ENCODE measurements at places on chromosomes 12 and 14.

- DNase-seq: peak; percentile 63
Observed at GRCh38 chr12:52903855-52904508, 894 bp downstream of the KRT8 start.

GRCh38 chr14:94018308-94018707 lies 7.8 kb upstream of the OTUB2 start:
- DNase-seq: no peak

- DNase-seq: no peak
Observed at GRCh38 chr14:102396521-102396920, 33.8 kb downstream of the TECPR2 start.

- no peak for DNase-seq
Observed at GRCh38 chr12:60112763-60113162, 516.9 kb downstream of the SLC16A7 start.

DNA sequence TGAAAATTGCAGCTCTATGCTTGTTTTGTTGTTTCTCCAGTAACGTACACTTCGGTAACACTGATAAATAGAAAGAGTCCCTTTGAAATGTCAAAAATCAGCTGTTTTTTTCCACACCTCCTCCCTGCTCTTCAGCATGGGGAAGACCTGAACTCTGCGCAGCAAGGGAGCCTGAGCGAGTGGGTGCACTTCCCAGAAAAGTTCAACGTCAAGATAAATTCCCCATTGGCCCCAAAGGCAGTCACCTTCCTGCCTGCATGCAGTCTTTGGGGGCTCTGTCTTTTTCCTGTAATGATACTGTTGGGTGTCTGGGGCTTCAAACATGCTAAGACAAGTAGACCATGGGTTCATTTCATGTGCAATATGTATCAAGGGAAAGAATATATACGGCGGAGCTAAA lies 8.8 kb upstream of the FOXG1 start:
- no peak for DNase-seq

DNA sequence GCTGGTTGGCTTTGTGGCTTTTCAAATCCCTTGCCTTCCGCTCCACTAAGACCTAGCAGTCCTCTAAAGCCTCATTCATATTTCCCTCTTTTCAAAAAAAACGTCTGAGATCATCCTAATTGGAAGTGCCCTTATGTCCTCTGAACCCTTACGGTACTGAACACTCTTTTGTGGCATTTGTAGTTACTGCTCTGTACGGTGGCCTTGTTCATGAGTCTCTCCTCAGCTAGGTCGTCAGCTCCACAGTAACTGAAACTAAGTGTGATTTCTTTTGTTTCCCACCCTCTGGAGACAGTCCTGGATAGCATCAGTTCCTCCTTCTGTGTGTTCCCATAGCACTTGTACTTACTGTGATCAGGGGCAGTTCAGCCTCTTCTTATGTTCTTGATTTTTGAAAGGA lies 49.7 kb downstream of the DAAM1 start:
- DNase-seq: no peak

GRCh38 chr14:59918824-59919569 lies 947 bp upstream of the LRRC9 start:
- DNase-seq: peak; percentile 2

DNA sequence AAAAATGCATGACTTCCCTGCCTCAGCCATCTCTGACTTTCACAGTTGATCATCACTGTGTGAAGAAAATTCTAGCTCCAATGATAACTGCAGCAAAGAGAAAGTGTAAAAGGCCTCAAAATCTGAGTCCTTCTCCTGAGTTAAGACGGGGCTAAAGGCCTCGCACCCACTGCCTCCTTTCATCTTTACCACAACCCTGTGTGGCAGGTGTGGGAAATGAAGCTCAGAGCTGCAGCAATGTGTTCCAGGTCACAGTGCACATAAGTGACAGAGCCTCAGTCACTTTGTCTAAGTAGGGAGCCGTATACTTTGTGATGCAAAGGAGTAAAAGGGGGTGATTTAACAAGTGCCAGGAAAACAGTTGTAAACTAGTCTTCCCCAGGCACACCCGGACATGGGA lies 144.7 kb upstream of the TMCC3 start:
- no peak for DNase-seq

DNA sequence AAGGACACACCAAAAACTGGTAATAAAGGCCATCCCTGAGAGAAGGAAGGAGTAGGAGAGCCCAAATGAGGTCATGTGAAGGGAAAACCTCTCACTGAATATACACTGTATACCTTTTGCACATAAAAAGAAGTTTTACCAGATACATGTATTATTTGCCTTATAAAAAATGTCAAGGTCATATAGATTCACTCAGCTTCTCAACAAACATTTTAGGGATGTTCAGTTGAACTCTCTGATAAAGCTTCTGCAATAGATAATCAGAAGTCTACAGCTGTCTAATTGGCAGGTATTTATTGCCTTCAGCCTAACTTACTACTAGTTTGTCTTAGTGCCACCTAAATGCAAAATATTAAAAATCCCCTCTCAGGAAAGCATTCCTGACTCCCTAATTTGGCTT lies 8.7 kb downstream of the SLC11A2 start:
- no peak for DNase-seq

DNA sequence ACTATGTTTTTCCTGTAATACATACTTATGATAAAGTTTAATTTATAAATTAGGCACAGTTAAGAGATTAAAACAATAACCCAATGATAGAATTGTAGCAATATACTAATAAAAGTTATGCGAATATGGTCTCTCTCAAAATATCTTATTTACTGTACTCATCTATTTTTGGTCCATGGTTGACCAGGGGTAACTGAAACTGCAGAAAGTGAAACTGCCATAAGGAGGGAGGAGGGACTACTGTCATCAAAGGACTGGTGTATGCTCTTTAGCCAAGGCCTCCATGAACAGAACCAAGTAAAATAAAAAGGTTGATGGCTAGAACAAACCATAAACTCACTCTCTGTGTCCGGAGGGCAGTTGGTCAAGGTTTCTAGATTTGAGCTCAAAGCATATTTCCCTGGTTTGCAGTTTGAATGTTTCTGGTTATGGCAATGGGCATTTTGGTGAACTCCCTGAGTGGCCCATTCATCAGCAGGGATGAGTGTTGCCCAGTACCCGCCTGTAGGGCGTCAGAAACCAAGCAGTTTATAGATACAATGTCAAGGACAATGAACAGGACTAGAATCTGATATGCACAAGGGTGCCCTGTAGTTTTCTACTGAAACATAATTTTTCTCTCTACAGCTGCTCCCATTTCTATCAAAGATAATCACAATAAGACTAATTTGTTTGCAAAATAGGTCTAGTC lies 19.8 kb downstream of the LEMD3 start:
- DNase-seq: no peak

GRCh38 chr12:85325442-85325841 lies 45.4 kb downstream of the ALX1 start:
- no peak for DNase-seq

GRCh38 chr12:2284857-2285256 lies 232.1 kb downstream of the CACNA1C start:
- peak; percentile 66 for DNase-seq

GRCh38 chr14:51242545-51243490 lies 2.8 kb downstream of the TMX1 start:
- DNase-seq: no peak

- DNase-seq: no peak
Observed at GRCh38 chr12:76863837-76864236, 15.0 kb downstream of the CSRP2 start.

DNA sequence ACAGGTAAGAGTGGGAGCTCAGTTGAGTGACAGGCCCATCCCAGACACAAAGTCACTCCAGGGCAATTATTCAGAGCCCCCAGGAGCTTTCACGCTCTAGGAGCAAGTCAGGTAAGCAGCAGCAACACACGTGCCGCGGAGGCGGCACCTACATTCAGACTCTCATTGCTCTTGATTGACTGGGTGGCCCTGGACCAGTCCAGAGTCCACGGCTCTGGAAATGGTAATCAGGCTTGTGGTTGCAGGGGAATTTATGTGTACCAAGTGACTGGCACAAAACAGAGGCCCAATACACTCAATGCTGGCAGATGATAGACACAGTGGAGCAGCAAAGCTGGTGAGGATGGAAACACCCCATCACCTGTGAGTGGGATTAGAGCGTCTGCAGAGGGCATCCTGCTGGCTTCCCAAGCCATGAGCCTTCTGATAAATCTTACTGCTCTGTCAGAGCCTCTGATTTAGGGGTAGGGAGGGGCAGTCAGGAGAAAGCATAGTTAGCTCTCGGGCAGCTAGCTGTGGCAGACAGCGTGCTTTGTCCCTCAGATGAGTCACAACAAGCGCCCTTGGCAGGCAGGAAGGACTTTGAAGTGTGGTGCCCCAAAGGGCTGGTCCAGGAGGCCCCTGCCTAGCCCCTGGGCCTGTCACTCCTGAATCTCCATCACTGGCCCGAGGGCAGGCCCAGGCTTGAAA lies 344.7 kb downstream of the CACNA1C start:
- no peak for DNase-seq

DNA sequence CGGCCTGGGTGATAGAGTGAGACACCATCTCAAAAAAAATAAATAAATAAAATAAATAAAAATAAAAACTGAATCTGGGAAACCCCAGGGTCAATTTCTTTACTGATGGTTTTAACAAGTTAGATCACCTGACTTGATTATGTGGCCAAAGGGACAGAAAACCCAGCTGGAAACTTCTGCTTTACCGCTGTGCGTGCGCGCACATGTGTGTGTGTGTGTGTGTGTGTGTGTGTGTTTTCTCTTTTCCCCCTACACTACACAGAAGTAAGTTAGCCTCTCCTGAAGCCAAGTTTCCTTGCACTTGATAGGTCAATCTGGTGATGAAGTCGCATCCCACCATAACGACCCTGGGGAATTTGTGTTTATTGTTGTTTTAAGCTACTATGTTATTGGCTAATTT lies 105.3 kb upstream of the AMN1 start:
- DNase-seq: no peak

DNA sequence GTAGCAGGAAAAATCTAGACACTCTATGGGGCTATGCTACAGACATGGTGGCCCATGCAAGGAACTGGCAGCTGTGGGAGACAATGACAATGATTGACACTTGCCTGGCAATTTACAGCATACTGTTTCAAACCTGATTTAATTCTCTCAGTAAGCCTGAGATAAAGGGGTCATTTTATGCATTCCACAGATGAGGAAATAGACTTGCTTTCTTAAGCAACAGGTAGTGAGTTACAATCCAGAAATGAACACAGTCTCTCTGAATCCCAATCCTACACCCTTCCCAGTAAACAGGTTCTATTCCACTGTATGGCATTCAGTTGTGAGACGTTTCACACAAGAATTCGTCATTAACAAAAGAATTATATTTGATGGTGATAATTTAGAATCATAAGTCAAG lies 15.5 kb upstream of the PCNX1 start:
- no peak for DNase-seq

GRCh38 chr14:85223667-85224066 lies 306.3 kb upstream of the FLRT2 start:
- no peak for DNase-seq

DNA sequence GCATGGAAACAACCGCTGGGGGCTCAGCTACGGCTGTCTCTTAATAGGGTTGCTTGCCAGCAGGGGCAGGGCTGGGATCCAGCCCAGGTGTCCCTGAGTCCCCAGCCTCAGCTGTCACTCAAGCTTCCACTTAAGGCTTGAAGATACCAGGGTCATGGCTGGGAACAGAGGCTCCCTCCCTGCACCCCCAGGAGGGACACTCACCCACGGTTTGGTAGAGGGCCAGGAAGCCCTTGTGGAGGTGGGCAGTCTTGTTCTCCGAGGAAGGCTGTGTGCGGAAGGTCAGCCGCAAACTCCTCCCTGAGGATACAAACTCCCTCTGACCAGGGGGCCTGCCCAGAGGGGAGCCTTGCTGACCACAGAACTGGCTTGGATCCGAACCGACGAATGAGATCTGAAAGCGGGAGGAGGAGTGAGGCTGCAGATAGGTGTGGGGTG lies 7.3 kb downstream of the C1RL start:
- DNase-seq: no peak

DNA sequence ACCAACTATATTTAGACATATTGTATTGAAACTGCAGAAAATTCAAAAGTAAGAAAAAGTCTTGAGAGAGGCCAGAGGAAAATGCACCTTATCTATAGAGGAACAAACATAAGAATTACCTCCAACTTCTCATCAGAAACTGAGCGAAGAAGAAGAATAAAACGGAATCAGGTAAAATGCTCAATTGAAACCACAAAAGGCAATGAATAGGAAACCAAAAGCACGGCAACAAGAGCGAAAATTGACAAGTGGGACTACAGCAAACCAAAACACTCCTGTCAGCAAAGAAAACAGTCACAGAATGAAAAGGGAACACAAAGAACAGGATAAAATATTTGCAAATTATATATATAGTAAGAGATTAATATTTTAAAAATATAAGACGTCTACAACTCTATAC lies 61.9 kb upstream of the PARP11 start:
- no peak for DNase-seq

DNA sequence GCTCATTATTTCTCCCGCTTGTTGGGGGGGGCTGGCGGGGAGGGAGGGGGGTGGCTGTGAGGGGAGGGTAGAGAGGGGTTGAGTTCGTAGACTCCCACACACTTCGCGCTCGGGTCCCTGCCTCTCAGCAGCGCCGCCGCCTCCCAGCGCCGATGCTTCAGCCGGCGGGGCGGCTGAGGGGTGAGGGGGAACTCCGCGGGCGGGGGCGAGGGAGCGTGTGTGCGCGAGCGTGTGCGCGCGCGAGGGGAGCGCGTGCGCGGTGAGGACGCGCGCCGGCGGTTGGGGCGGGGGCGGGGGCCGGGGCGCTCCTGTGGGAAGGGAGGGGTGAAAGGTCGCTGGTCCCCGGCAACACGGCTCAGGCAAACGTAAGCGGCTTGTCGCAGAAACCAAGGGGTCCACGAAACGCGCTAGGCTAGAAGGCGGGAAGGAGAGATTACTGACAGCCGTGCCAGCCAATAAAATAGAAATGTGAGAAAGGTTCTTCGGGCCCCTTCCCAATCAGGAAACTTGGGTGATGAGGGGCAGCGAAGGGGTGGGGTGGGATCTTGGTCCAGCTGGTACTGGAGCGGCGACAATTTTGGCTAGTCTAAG lies 343 bp upstream of the NOVA1 start:
- DNase-seq: peak; percentile 90
